AG04450 (cell line): ENCODE measurements at places on chromosomes 2 and 18.

GRCh38 chr2:101341421-101341820 is 32.9 kb upstream of the RNF149 start:
- no peak for DNase-seq

GRCh38 chr2:152555048-152555447 is 162.2 kb downstream of the PRPF40A start:
- no peak for DNase-seq

DNA sequence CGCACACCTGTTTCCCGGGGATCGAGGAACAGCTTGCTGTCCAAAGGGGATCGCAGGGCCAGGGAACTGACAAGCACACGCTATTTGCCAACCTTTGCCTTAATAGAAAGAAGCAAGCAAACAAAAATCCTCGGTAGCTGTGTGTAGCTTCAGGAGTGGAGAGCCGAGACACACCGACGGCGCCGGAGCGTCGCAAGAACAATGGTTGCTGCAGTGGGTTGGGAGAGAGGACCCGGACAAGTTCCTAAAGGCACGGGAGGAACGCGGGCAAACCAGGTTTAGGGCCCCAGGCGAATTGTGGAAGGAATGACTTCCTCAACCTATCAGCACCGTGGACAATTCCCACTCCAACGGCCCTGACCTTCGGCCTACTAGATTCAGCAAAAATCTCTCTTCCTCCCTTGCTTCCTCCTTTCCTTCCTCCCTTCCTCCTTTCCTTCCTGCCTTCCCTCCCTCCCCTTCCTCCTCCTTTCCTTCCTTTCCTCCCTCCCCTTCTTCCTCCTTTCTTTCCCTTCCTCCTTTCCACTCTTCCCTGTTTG is 4.9 kb upstream of the NEUROD1 start:
- no peak for DNase-seq

GRCh38 chr2:50126845-50127244 is 905.1 kb downstream of the NRXN1 start:
- DNase-seq = no peak

- no peak for DNase-seq
Measured at GRCh38 chr2:170503971-170504809, 210.9 kb upstream of the SP5 start.

- DNase-seq = no peak
Measured at GRCh38 chr2:164818149-164819136, 23.2 kb downstream of the COBLL1 start.
